T-helper 1 cell (primary cell): ENCODE measurements at places on chromosomes 16 and 17.

- no peak for DNase-seq
These were observed 31.2 kb downstream of the LYRM9 start for GRCh38 chr17:27862004-27862403.

- DNase-seq: no peak
These were observed 504 bp upstream of the COPRS start for GRCh38 chr17:31859487-31860008.

DNA sequence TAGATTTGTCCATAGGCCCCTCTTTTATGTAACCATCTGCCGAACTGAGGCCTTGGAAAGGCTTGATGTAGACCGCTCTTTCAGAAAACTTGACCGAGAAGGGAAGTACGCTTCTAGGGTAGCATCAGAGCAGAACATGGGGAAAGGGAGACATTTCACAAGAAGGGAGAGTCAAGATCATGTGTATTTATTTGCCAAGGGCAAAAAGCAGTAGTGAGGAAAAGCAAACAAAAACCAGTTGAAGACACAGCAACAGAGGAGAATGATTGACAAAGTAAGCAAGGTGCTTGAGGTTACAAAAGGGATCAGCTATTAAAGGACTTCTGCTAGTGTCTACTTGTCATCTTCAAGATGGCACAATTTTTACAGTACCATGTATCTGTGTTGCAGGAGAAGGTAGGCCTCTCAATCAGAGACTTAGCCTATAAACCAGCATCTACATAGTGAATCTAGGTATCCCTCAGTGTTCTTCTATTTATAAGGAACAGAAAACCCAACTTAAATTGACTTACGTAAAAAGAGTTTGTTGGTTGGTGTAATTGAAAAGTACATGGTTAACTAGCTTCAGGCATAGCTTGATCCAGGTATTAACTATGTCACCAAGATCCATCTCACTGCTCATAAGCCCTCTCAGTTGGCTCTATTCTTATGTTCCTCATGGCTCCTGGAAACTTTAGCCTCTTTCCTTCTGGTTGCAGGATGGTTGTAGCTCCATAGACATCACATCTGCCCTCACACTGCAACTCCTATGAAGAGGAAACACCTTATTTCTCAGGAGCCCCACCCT is 288.4 kb downstream of the IRX3 start:
- no peak for DNase-seq

DNA sequence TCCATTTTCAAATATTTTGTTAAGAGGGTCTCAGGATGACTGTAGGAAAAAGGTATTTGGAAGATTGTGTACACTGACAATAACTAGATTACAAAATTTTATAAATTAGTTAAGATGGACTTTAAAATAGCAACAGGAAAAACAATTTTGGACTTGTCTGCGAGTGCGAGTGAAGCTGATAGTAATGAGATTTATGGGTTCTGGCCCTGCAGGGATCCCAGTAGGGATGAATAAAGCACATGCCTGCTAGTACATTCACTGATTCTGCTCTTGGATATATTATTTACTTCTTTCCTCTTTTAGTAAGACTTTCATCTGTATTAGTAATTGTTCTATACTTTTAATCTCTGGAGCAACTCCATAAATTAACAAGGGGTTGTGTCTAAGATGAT is 28.2 kb downstream of the PRKCA start:
- no peak for DNase-seq

- DNase-seq: no peak
These were observed 216.1 kb downstream of the ENGASE start for GRCh38 chr17:79290726-79291125.

- DNase-seq: no peak
These were observed 53.5 kb downstream of the ABR start for GRCh38 chr17:1126250-1126797.

- no peak for DNase-seq
These were observed 10.6 kb downstream of the CALCOCO2 start for GRCh38 chr17:48841395-48841831.

- DNase-seq: no peak
These were observed 405.9 kb upstream of the RBFOX1 start for GRCh38 chr16:6926762-6927161.

GRCh38 chr16:76396977-76397376 is 119.8 kb downstream of the CNTNAP4 start:
- DNase-seq: no peak

GRCh38 chr17:9408868-9409829 is 166.5 kb downstream of the STX8 start:
- no peak for DNase-seq

- no peak for DNase-seq
These were observed 348 bp upstream of the FTSJ3 start for GRCh38 chr17:63827801-63828221.

GRCh38 chr16:4180511-4180910 is 61.4 kb downstream of the SRL start:
- DNase-seq: no peak

DNA sequence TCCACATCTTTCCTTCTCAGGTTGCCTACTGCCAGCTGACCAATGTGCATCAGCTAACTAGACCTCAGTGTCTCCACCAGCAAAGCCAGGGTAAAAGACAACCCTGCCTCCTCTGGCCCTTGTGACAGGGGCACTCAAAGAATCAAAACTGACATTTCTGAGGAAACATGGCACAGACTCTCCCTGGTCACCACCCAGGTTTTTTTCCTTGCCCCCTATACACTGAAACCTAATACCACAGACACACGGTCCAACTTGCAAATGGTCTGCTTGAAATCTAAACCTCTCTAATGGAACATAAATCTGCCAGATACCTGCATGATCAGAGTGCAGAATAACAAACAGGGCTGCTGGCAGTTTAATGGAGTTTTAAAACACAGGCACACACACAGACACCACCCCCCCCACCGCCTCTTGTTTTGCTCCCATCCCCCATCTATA is 19.5 kb upstream of the CORO6 start:
- DNase-seq: no peak

- no peak for DNase-seq
These were observed 90.1 kb downstream of the CLEC16A start for GRCh38 chr16:11034481-11034931.

GRCh38 chr16:72443809-72444208 is 271.9 kb upstream of the PMFBP1 start:
- DNase-seq: no peak

- no peak for DNase-seq
These were observed 22.8 kb downstream of the OMG start for GRCh38 chr17:31274252-31274651.

- DNase-seq: no peak
These were observed 3.6 kb upstream of the WDR81 start for GRCh38 chr17:1720856-1721386.

DNA sequence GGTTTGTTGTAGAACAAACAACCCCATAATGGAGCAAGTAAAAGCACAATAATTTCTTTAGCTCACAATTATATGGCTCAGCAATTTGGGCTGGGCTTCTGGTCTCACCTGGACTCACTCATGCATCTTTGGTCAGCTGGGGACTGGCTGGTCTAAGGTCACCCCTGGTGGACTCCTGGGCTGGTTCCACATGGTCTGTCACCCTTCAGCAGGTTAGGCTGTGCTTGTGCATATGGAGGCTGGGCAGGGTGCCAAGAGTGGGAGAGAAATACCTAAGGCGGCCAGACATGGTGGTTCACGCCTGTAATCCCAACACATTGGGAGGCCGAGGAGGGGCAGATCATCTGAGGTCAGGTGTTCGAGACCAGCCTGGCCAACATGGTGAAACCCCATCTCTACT is 27.0 kb upstream of the SMURF2 start:
- DNase-seq: no peak

- DNase-seq: no peak
These were observed 2.1 kb downstream of the PRCD start for GRCh38 chr17:76541739-76542454.

DNA sequence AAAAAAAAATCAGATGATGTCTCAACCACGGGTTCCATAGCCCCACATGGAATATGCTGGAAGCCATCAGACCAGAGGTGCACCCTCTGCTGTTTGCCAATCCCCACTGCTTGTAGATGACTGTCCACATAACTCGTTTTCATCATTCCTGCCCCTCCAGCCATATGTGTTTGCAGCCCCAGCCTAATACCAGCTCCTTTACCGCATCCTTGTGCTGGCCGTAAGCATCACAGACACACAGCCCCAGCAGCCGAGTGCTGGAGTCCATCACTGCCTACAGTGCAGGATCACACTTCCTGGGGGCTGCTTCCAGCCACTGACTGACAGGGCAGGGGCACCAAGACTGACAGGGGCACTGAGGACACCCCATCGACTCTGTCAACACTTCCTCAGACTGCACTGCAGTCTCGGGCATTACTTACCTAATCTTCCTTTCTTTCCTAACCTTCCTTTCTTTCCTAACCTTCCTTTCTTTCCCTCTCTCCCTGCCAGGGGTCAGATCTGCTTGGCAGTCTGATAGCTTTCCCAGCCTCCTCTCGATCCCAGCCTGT is 5.0 kb downstream of the RCVRN start:
- no peak for DNase-seq

- no peak for DNase-seq
These were observed 17.3 kb downstream of the COTL1 start for GRCh38 chr16:84600343-84601229.

DNA sequence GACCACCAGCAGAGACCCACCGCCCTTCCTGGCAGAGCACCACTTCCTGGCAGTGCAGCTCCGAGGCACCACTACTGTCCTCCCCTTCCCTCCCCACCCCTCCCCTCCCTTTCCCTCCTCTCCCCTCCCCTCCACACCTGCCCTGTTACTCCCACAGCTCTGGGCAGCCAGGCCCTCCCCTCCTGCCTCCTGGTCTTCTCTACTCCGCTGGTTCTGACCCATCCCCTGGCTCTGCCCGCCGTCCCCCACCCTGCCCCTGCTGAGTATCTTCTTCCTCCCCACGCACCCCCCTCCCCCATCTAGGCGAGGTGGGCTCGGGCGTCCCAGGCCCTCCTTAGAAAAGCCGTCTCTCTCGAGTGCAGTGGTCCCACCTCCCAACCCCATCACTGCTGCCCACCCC is 77.7 kb downstream of the AMFR start:
- DNase-seq: no peak

GRCh38 chr17:1192911-1193699 is 13.3 kb upstream of the ABR start:
- no peak for DNase-seq

- no peak for DNase-seq
These were observed 9.8 kb downstream of the HID1 start for GRCh38 chr17:74962622-74963394.

DNA sequence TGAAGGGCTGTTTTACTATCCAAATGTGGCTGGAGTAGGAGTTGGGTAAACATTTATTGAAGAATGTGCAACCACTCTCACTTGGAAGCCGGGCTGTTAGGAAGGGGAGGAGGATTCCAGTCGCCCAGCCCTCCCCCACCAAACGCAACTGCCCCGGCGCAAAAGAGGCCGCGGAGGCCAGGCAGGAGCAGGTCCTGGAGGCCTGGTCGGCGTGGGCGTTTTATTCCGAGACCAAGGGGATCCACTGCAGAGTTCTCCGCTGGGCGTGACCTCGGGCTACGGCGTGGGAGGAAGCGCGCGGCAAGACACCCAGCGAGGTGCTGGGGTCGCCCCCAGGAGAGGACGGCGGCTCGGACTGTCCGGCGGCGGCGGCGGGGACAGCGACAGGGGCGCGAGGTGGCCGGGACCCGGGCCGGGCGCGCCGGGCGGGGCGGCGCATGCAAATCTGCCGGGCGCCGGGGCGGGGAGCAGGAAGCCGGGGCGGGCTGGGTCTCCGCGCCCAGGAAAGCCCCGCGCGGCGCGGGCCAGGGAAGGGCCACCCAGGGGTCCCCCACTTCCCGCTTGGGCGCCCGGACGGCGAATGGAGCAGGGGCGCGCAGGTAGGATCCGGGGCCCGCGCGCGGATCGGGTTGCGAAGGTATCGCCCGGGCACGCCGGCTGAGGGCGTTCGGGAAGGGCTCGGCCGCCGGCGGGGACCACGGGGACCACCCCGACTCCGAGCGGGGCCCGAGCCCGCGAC is at the start of gene IL4R:
Gene IL4R, plus strand, starts transcription at position 553 of the 739 bp plus-strand sequence. CDS start 26,230 bp downstream, outside the sequence.
- DNase-seq: peak; percentile 50

- no peak for DNase-seq
These were observed 16.6 kb downstream of the TUBD1 start for GRCh38 chr17:59876107-59876506.

DNA sequence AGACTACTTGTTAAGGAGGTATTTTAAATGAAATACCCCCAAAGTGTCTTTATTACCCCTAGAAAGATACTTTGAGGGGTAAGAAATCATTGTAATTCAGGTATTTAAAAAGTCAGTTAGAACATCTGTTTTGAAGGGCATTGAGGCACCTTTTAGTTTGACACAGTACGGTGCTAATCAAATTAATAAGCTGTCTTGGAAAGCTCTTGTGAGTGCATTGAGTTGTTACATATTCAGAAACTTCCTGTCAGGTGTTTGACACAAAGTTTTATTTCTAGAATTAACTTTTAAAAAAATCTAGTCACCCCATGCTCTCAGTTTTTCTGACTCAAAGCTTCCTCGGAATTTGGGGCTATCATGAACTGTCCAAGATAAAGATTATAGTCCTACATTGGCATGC is 4.6 kb downstream of the RBBP6 start:
- no peak for DNase-seq

DNA sequence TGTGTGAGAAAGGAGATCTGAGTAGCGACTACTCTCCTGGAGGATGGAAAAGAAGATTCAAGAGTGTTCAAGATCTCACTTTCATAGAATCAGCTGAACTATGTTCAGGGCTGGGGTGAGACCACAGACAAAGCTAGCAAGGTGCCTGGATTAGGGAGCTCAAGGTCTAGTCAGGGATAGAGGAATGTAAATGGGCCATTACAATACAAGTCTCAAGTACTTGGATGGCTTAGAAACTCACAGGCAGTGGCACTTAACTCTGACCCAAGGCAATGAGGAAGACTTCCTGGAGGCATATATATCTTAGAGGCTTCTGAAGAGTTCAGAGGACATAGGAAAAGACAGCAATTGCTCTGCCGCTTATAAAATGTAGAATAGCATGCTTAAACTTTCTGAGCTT is 184.9 kb upstream of the CDH11 start:
- no peak for DNase-seq

DNA sequence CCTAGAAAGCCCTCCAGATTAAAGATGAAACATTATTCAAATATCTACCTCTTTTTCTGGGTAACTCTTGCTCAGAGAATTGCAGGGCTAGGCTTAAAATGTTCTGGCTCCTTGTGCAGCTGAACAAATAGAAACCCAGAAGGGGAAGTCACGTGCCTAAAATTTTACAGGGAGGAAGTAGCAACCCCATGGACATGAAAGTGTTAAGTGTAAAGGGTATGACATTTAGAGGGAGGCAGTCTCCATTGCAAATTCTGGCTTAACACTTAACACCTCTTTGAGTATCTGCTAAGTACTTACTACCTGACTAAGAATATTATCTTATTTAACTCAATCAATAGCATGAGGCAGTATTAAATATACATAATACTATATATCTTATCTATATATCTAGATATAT is 376.1 kb upstream of the ERCC4 start:
- no peak for DNase-seq
